ENCODE measurements at places on chromosomes 4 and X.

- H3K27me3 ChIP-seq, result no peaks in the 10 kb centered on the region
- H3K4me3 ChIP-seq, result peak overlapping the region; percentile 10
- H3K36me3 ChIP-seq, result peaks cover 4% of the 10 kb centered on the region
- DNase-seq, result no peak
- H3K27ac ChIP-seq, result no peak overlapping the region
Measured at GRCh38 chr4:3414421-3415279, 27.1 kb upstream of the HGFAC start.

GRCh38 chrX:112677167-112677566 lies 2.6 kb downstream of the LHFPL1 start:
- H3K4me3 ChIP-seq, result no peak overlapping the region
- H3K27me3 ChIP-seq, result no peaks in the 10 kb centered on the region
- DNase-seq, result no peak
- no peak overlapping the region for H3K27ac ChIP-seq
- H3K36me3 ChIP-seq, result no peaks in the 10 kb centered on the region

DNA sequence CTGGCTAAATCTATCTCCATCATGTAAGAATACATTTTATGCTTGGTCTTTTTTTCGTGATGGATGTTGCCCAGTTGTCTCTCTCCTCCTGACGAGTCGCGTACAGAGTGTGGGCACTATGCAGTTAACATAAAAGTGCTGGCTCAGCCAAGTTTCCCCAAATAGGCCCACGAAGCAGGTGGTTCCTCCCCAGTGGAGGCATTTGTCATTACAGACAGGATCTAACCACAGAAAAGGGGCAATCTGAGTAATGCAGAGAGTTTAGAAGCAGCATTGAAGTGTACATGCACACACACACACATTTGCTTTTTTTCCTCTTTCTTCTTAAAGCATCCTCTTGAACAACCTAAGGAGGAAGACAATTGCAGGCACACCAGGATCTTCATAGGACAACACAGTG lies 188.7 kb upstream of the VCX start:
- H3K27ac ChIP-seq, result no peak overlapping the region
- H3K4me3 ChIP-seq, result no peak overlapping the region
- H3K36me3 ChIP-seq, result no peaks in the 10 kb centered on the region

DNA sequence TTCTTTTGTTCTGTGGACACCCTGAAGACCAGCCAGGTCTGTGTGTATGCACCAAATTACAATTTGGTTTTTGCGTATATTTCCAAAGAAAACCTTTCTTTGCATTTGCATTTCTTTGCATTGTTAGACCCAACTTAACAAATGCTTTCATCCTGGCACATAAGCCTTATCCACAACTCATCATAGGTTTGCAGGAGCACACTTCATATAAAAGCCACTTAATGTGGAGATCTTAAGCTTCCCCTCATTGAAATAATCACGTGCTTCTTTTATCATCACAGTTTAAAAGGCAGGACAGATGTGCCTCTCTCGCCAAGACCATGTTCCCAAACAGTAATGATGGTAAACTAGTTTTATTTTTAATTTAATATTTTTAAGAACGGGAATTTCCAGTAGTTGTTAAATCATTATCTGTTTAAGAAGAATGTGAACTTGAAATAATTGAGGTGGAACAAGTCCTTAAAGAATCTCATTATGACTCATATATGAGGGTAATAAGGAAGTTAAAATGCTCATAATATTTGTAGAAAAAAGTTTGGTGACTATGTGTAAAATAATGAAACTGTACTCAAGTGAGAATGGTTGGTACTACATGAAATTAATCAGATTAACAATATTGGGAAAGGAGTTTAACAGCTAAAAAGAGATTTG lies 65.5 kb downstream of the GLRA3 start:
- no peaks in the 10 kb centered on the region for H3K36me3 ChIP-seq
- H3K4me1 ChIP-seq, result no peaks in the 10 kb centered on the region
- H3K27ac ChIP-seq, result no peak overlapping the region
- H3K27me3 ChIP-seq, result no peaks in the 10 kb centered on the region

- no peaks in the 10 kb centered on the region for H3K4me1 ChIP-seq
- no peak for DNase-seq
- H3K27me3 ChIP-seq, result no peaks in the 10 kb centered on the region
Measured at GRCh38 chr4:128686032-128686465, 123.5 kb upstream of the JADE1 start.

DNA sequence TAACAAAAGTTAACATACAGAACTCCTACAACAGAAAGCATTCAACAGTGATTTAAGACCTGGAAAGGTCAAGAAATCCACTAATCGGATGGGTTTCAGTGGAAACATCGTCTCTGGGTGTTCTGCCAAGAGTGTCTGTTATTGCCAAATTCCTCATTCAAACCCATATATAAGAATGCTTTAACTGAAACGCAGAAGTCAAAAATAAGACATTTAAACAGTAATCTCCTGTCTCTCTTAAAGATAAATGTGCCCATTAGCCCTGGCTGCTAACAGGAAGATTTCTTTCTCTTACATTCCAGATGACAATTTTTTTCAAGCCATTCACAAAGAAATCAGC lies 31.5 kb downstream of the DCTD start:
- H3K4me3 ChIP-seq, result no peak overlapping the region
- no peaks in the 10 kb centered on the region for H3K4me1 ChIP-seq
- H3K27me3 ChIP-seq, result no peaks in the 10 kb centered on the region
- DNase-seq, result no peak
- H3K36me3 ChIP-seq, result peaks cover 13% of the 10 kb centered on the region
- H3K27ac ChIP-seq, result no peak overlapping the region

- peaks cover 62% of the 10 kb centered on the region for H3K36me3 ChIP-seq
- H3K4me1 ChIP-seq, result peaks cover 14% of the 10 kb centered on the region
- no peak overlapping the region for H3K27ac ChIP-seq
- no peak overlapping the region for H3K4me3 ChIP-seq
- H3K27me3 ChIP-seq, result no peaks in the 10 kb centered on the region
Measured at GRCh38 chr4:8391071-8391470, 49.5 kb downstream of the ACOX3 start.

DNA sequence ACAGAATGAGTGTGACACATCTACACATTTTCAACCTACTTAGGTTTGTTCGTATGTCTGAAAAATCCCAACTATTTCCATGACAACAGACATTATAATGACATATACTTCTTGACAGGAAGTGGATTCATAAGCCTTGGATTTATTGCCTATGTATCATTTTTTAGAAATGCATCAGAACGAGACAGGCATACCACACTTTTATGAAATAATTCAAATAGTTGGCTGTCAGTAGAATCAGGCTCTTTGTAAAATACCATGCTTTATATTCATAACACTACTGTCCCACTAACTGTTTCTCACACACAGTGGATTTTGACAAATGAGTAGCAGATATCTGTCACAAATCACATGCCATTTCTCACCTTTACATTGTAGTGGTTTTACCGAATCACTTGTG lies 173.2 kb downstream of the BEND2 start:
- DNase-seq, result peak; percentile 45
- no peak overlapping the region for H3K27ac ChIP-seq
- no peaks in the 10 kb centered on the region for H3K36me3 ChIP-seq
- H3K4me1 ChIP-seq, result no peaks in the 10 kb centered on the region
- H3K27me3 ChIP-seq, result no peaks in the 10 kb centered on the region

GRCh38 chr4:17063888-17064287 lies 165.4 kb upstream of the LDB2 start:
- H3K27ac ChIP-seq, result no peak overlapping the region
- DNase-seq, result no peak
- H3K36me3 ChIP-seq, result no peaks in the 10 kb centered on the region
- H3K27me3 ChIP-seq, result no peaks in the 10 kb centered on the region

GRCh38 chrX:100645106-100645505 lies 1.1 kb downstream of the SRPX2 start:
- no peak overlapping the region for H3K4me3 ChIP-seq
- H3K27ac ChIP-seq, result no peak overlapping the region
- peaks cover 5% of the 10 kb centered on the region for H3K4me1 ChIP-seq
- no peak for DNase-seq
- no peaks in the 10 kb centered on the region for H3K27me3 ChIP-seq

DNA sequence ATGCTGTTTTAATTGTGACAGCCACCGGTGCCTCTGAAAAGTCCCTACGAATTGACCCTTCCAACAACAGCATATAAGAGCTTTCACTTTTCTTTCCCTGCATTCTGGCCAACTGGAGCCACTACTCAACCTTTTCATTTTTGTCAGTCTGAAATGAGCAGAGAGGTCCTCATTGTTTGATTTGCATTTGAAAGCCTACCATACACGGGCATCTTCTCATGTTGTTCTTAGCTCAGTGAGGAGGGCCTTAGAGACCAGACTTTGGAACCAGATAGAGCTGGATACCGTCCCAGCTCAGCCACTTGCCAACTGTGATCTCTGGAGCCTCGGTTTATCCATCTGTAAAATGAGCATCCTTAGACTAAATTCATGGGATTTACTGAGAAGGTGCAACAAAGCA lies 16.9 kb upstream of the TMSB4X start:
- H3K27ac ChIP-seq, result no peak overlapping the region
- peaks cover 11% of the 10 kb centered on the region for H3K4me1 ChIP-seq
- H3K4me3 ChIP-seq, result no peak overlapping the region
- H3K36me3 ChIP-seq, result no peaks in the 10 kb centered on the region
- DNase-seq, result no peak

GRCh38 chrX:3706481-3706880 lies 7.0 kb downstream of the PRKX start:
- no peak overlapping the region for H3K27ac ChIP-seq
- no peak for DNase-seq
- no peaks in the 10 kb centered on the region for H3K4me1 ChIP-seq
- no peaks in the 10 kb centered on the region for H3K27me3 ChIP-seq
- no peaks in the 10 kb centered on the region for H3K36me3 ChIP-seq
- no peak overlapping the region for H3K4me3 ChIP-seq

GRCh38 chrX:130111220-130112154 lies 1.2 kb upstream of the ELF4 start:
- no peaks in the 10 kb centered on the region for H3K36me3 ChIP-seq
- no peaks in the 10 kb centered on the region for H3K27me3 ChIP-seq
- DNase-seq, result no peak
- peaks cover 18% of the 10 kb centered on the region for H3K4me1 ChIP-seq
- peak overlapping the region; percentile 83 for H3K27ac ChIP-seq

- no peaks in the 10 kb centered on the region for H3K36me3 ChIP-seq
- no peak overlapping the region for H3K4me3 ChIP-seq
- DNase-seq, result no peak
- H3K4me1 ChIP-seq, result no peaks in the 10 kb centered on the region
- H3K27ac ChIP-seq, result no peak overlapping the region
Measured at GRCh38 chr4:72557021-72557420, 12.0 kb downstream of the ADAMTS3 start.

DNA sequence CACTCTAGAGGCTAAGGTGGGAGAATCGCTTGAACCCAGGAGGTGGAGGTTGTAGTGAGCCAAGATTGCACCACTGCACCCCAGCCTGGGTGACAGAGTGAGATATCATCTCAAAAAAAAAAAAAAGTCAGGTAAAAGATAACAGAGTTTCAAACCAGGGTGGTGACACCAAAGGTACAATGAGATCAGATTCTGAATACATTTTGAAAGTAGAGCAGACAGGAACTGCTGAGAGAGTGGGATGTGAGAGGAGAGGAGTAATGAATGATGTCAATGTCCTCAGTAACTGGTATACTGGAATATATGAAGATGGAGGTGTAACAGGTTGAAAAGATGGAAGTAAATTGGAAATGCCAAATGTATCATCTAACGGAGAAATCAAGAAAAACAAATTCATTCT lies 135.6 kb downstream of the CAMK2D start:
- no peaks in the 10 kb centered on the region for H3K27me3 ChIP-seq
- no peak for DNase-seq
- H3K36me3 ChIP-seq, result no peaks in the 10 kb centered on the region
- H3K4me3 ChIP-seq, result no peak overlapping the region
- no peaks in the 10 kb centered on the region for H3K4me1 ChIP-seq

GRCh38 chrX:24796204-24796603 lies 102.5 kb downstream of the POLA1 start:
- no peak overlapping the region for H3K4me3 ChIP-seq
- no peaks in the 10 kb centered on the region for H3K4me1 ChIP-seq
- no peaks in the 10 kb centered on the region for H3K27me3 ChIP-seq
- no peak for DNase-seq
- no peaks in the 10 kb centered on the region for H3K36me3 ChIP-seq
- H3K27ac ChIP-seq, result no peak overlapping the region

DNA sequence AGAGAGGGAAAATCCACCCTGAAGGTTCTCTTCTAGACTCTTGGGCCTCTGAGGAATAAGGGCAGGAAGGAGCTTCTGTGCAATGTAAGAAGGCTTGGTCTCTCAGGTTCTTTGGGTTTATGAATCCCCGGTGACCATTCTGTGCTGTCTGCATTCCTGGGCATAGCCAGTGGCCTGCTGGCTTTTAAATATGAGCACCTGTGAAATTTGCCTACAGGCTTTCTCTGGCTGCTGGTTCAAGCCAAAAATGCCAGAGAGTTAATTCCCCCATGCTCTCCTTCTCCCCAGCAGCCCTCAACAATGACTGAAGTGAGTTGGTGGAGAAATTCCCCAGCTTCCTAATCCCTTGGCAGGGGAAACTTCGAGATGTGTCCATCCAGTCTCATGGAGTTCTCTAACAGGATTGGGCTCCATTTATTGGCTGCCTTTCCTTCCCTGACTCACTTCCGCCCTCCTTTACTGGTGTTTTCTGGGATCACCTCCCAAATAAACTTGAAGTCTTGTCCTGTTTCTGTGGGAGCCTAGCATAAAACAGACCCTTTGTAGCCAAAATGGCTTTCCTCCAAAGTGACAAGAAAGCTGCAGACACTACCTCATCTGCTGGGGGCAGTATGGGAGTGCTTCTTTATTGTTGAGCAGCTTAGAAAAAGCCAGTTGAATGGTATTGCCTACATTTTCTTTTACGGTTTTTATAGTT lies 179.4 kb upstream of the CASK start:
- H3K27me3 ChIP-seq, result no peaks in the 10 kb centered on the region
- no peaks in the 10 kb centered on the region for H3K4me1 ChIP-seq
- peak; percentile 79 for DNase-seq

- H3K27me3 ChIP-seq, result no peaks in the 10 kb centered on the region
- no peaks in the 10 kb centered on the region for H3K4me1 ChIP-seq
- H3K36me3 ChIP-seq, result no peaks in the 10 kb centered on the region
- H3K27ac ChIP-seq, result no peak overlapping the region
- H3K4me3 ChIP-seq, result no peak overlapping the region
Measured at GRCh38 chr4:145545031-145545430, 63.4 kb downstream of the SMAD1 start.

DNA sequence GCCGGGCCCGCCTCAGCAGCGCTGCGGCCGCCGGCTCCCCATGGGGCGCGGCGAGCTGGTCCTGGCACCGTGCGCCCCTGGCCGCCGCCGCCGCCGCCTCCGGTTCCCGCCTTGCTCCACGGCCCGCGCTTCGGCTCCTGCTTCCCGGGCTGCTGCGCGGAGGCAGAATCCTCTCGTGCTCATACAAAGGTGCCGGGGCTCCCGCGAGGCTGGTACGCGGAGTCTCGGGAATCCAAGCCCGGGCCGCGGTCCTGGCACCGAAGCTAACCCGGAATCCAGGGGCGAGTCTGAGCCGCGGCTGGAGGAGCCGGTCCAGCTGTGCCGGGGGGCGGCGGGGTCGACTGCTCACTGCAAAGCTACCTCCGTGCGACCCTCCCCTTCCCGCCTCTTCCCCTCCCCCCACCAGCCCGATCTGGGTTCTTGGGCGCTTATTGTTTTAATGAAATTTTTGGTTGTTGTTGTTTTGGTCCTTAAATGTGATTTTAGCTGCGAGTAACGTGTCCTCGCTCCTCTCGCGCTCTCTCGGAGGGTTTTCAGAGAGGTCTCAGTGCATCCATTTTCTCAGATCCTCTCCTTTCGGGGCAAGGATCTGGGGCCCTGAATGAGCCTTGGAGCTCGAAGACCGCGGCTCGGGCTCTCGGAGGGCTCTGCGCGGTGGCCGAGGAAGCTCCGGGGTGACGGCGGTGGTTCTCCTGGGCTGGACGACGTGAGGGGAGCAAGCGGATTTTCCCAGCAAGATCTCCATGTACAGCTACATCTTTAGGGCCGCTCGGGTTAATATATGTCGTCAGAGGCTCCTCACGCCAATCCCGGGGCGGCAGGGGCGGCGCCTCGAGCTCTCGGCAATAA lies at the start of gene HAND2:
Gene HAND2, minus strand, starts transcription at position 753 of the 849 bp plus-strand sequence. CDS start 940 bp downstream, outside the sequence.
- H3K27me3 ChIP-seq, result peaks cover 65% of the 10 kb centered on the region
- H3K4me1 ChIP-seq, result peaks cover 14% of the 10 kb centered on the region
- H3K4me3 ChIP-seq, result peak within 1 kb of the TSS; percentile 70

Data from trophoblast cell (in vitro differentiated cells and primary cell).